ENCODE measurements at places on chromosomes 16 and 17. TPM values are rescaled to one million over a fixed set of nuclear protein-coding genes. Genes with fewer than 3 reads are reported as not detected.

Gene DPEP1
- 165 TPM for polyA plus RNA-seq

DNA sequence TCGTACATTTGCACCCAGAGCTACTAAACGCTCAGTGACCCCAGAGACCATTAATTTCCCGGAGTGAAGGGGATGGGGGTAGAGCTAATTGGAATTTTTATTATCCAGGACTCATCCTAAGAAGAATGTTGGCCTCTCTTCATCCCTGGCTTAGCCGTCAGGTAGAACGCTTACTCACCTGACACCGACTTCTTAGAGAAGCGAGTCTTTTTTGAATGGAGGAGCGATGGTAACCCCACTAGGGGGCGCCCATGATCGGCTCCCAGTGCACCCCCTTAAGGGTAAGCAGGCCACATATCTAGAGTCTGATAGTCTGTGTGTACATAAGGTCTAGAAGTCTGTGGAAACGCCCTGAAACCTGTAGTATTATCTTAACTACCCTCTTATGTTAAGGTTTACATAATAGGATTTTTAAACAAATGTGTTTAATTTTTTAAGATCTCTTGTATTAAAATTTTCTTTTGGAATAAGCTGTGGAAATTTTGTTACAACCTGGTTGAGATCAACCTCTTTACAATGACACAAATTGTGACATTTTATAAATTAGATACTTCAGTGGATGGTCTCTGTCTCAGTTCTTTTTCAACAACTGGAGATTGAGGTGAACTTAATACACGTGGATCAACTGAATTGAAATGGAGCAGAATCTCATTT lies 229.8 kb downstream of the CPPED1 start:
- H3K27ac ChIP-seq = no peak overlapping the region
- H3K4me1 ChIP-seq = peaks cover 10% of the 10 kb centered on the region
- no peaks in the 10 kb centered on the region for H3K27me3 ChIP-seq
- DNase-seq = peak; percentile 82
- H3K4me3 ChIP-seq = no peak overlapping the region

DNA sequence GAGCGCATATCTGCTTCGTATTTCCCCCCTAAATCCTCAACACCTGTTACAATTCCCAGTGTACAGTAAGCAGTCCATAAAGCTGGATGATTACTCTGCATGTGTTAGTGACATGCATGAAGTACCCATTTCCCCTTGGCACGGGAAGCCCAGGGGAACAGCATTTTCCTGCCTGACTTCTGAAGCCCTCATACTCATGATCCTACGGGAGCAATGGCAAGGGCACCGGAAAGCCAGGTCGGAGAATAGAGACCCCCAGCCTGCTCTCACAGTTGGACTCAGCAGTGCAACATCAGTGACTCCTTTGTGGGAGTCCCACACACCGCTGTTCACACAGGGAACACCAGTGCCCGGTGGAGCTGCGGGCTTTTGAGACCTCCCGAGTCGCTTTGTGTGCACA lies 336.9 kb downstream of the CDH13 start:
- H3K36me3 ChIP-seq = no peaks in the 10 kb centered on the region
- H3K4me1 ChIP-seq = no peaks in the 10 kb centered on the region
- H3K27me3 ChIP-seq = no peaks in the 10 kb centered on the region

Gene KRTAP9-9
- polyA plus RNA-seq = not detected

Gene KCNJ18
- not detected for polyA plus RNA-seq

DNA sequence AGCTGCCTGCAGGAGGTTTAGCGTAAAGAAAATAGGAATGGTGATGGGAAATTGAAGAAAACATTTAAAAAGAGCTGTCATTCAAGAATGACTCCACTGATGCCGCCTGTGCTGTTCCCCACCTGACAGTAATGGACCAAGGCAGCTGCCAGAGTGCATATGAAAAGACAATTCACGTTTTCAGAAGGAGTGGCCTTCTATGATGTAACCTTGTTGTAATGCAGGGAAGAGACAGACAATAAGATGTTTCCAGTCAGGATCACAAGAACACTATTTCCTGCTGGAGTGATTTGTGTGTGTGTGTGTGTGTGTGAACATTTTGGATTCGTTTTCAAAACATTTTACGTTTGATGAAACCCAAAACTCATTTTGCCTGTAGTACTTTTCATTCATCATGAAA lies 203.7 kb downstream of the LGALS9B start:
- peaks cover 6% of the 10 kb centered on the region for H3K36me3 ChIP-seq
- H3K27me3 ChIP-seq = no peaks in the 10 kb centered on the region
- no peak for DNase-seq
- H3K27ac ChIP-seq = no peak overlapping the region
- no peak overlapping the region for H3K4me3 ChIP-seq
- no peaks in the 10 kb centered on the region for H3K4me1 ChIP-seq

DNA sequence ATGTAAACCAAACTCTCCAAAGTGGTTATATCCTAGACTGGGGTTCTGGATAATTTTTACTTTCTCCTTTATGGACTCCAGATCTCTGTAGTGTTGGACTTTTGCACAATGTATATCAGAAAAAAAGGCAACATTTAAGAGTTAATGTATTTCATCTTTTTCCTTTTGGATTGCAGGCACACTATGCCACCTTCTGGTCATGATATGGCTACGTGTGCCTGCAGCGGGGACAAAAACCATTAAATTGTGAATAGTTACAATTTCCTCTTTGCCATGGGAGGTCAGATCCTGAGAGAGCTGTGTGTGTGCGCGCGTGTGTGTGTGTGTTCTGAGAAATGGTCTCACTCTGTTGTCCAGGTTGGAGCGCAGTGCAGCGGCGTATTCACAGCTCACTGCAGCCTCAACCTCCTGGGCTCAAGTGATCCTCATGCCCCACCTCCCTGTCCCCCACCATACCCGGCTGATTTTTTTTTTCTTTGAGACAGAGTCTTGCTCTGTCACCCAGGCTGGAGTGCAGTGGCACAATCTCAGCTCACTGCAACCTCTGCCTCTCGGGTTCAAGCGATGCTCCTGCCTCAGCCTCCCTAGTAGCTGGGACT lies 4.3 kb upstream of the SGF29 start:
- no peak overlapping the region for H3K4me3 ChIP-seq
- H3K27me3 ChIP-seq = no peaks in the 10 kb centered on the region
- peak; percentile 44 for DNase-seq
- no peak overlapping the region for H3K27ac ChIP-seq
- H3K4me1 ChIP-seq = peaks cover under 1% of the 10 kb centered on the region

GRCh38 chr16:81008505-81008789 lies 1.4 kb downstream of the CENPN start:
- DNase-seq = no peak
- peaks cover 17% of the 10 kb centered on the region for H3K4me1 ChIP-seq
- H3K27ac ChIP-seq = peak overlapping the region; percentile 89
- peaks cover 8% of the 10 kb centered on the region for H3K36me3 ChIP-seq
- no peaks in the 10 kb centered on the region for H3K27me3 ChIP-seq

GRCh38 chr16:88844419-88845036 lies 12.2 kb downstream of the GALNS start:
- no peaks in the 10 kb centered on the region for H3K4me1 ChIP-seq
- DNase-seq = no peak
- no peak overlapping the region for H3K4me3 ChIP-seq
- peaks cover 34% of the 10 kb centered on the region for H3K36me3 ChIP-seq
- no peaks in the 10 kb centered on the region for H3K27me3 ChIP-seq
- H3K27ac ChIP-seq = no peak overlapping the region

- no peaks in the 10 kb centered on the region for H3K36me3 ChIP-seq
- no peak overlapping the region for H3K4me3 ChIP-seq
- H3K27ac ChIP-seq = no peak overlapping the region
Observed at GRCh38 chr16:78592111-78592510, 492.7 kb downstream of the WWOX start.

DNA sequence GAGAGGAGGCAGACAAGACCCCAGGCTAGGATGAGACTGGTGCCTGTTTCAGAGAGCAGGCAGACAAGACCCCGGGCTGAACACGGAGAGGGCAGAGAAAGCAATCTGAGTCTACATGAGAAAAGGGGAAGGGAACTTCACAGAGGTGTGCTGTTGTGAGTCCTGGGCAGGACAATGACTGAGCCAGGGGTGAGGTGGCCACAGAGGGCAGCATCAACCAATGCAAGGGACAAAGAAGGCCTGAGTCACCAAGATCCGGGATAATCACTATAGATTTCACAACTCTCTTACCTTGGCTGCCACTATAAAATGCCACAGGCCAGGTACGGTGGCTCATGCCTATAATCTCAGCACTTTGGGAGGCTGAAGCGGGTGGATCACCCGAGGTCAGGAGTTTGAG lies 89.0 kb downstream of the SLC39A11 start:
- no peak overlapping the region for H3K4me3 ChIP-seq
- DNase-seq = peak; percentile 37
- H3K4me1 ChIP-seq = no peaks in the 10 kb centered on the region
- H3K36me3 ChIP-seq = no peaks in the 10 kb centered on the region
- H3K27me3 ChIP-seq = no peaks in the 10 kb centered on the region

Gene SPN
- 6.8 TPM for polyA plus RNA-seq

DNA sequence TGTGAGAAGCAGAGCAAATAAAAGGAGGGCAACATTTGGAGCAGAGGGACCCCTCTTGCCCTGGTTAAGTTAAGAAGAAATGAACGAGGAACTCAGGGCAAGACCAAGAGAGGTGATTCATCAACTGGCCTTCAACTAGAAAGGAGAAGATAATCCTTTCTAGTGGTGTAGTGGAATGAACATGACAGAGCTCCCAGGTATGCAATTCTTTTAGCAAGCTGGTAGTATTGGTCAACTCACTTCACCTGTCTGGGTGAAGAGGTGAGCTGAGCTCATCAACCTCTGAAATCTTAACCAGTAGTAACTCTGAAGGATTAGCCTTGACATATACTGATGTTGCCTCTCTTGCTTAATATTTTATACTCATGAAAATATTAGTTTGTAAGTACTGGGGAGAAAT lies 1024.7 kb upstream of the GOT2 start:
- H3K4me3 ChIP-seq = no peak overlapping the region
- no peak for DNase-seq
- H3K4me1 ChIP-seq = no peaks in the 10 kb centered on the region
- no peak overlapping the region for H3K27ac ChIP-seq
- H3K27me3 ChIP-seq = no peaks in the 10 kb centered on the region

GRCh38 chr16:25189305-25189704 lies 27.4 kb upstream of the AQP8 start:
- no peaks in the 10 kb centered on the region for H3K36me3 ChIP-seq
- no peak overlapping the region for H3K27ac ChIP-seq
- no peak for DNase-seq
- no peaks in the 10 kb centered on the region for H3K4me1 ChIP-seq
- no peak overlapping the region for H3K4me3 ChIP-seq

Gene SCRN2
- polyA plus RNA-seq = 109 TPM

GRCh38 chr16:86353948-86354347 lies 156.4 kb upstream of the FOXF1 start:
- no peaks in the 10 kb centered on the region for H3K36me3 ChIP-seq
- H3K27me3 ChIP-seq = peaks cover 30% of the 10 kb centered on the region
- H3K27ac ChIP-seq = no peak overlapping the region
- no peaks in the 10 kb centered on the region for H3K4me1 ChIP-seq
- DNase-seq = no peak

DNA sequence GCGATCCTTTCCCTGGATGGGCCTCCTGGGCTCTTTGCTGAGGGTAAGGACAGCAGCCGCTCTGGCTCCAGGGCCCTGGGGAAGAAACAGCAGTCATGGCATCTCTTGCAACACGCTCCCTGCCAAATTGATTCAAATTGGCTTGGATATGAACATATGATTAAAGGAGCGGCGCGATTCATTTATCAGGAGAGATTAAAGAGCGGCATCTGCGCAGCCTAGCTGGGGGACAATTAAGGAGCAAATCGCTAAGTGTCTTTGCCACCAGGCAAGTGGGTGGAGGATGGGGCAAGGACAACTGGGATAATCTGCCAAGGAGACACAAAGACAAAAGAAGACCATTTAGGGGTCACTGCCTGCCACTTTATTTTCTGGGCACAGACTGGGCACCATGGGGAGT lies 27.8 kb downstream of the PIPOX start:
- H3K36me3 ChIP-seq = peaks cover 6% of the 10 kb centered on the region
- H3K27ac ChIP-seq = no peak overlapping the region
- no peaks in the 10 kb centered on the region for H3K27me3 ChIP-seq
- H3K4me3 ChIP-seq = no peak overlapping the region
- no peak for DNase-seq

DNA sequence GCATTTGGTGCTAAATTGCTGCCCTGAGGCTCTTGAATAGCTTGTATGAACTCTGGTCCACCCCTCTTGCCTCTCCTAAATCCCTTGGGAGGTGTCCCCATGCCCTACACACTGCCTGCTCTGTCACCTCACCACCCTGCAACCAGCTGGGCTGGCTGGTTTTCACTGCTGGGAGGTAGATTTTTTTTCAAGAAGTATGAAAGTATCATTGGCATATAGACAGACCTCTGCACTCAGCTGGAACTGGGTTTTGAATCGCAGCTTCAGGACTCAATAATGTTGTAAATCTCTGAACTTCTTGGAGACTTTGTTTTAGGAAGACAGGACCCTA lies 184.9 kb downstream of the MSI2 start:
- no peaks in the 10 kb centered on the region for H3K36me3 ChIP-seq
- peak overlapping the region; percentile 50 for H3K27ac ChIP-seq
- no peak for DNase-seq
- no peaks in the 10 kb centered on the region for H3K27me3 ChIP-seq

Gene TANC2
- 12.8 TPM for polyA plus RNA-seq

- H3K27me3 ChIP-seq = no peaks in the 10 kb centered on the region
- no peak overlapping the region for H3K27ac ChIP-seq
- H3K36me3 ChIP-seq = peaks cover 44% of the 10 kb centered on the region
- H3K4me1 ChIP-seq = peaks cover 39% of the 10 kb centered on the region
- no peak for DNase-seq
Observed at GRCh38 chr16:29831490-29831889, 11.2 kb downstream of the MVP start.

DNA sequence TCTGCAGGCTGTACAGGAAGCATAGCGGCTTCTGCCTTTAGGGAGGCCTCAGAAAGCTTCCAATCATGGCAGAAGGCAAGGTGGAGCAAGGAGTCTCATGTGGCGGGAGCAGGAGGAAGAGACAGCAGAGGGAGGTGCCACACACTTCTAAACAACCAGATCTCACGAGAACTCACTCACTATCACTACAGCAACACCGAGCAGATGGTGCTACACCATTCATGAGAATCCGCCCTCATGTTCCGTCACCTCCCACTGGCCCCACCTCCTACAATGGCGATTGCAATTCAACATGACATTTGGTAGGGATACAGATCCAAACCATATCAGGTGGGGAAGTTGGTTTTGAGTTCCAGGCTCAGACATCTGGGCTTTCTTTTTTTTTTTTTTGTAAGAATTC lies 31.9 kb upstream of the NUDT7 start:
- H3K4me3 ChIP-seq = no peak overlapping the region
- no peaks in the 10 kb centered on the region for H3K36me3 ChIP-seq
- no peak overlapping the region for H3K27ac ChIP-seq

Measured in large intestine (tissue), 12 donors.